ENCODE measurements at places on chromosomes 13 and 19. TPM values are rescaled to one million over a fixed set of nuclear protein-coding genes. Genes with fewer than 3 reads are reported as not detected.

TUBB4A gene
- 7.3 TPM for polyA plus RNA-seq

CLC gene
- polyA plus RNA-seq: 0.85 TPM

TPGS1 gene
- 16.2 TPM for polyA plus RNA-seq

SHISA7 gene
- 1.1 TPM for polyA plus RNA-seq

COL5A3 gene
- 5.6 TPM for polyA plus RNA-seq

DNA sequence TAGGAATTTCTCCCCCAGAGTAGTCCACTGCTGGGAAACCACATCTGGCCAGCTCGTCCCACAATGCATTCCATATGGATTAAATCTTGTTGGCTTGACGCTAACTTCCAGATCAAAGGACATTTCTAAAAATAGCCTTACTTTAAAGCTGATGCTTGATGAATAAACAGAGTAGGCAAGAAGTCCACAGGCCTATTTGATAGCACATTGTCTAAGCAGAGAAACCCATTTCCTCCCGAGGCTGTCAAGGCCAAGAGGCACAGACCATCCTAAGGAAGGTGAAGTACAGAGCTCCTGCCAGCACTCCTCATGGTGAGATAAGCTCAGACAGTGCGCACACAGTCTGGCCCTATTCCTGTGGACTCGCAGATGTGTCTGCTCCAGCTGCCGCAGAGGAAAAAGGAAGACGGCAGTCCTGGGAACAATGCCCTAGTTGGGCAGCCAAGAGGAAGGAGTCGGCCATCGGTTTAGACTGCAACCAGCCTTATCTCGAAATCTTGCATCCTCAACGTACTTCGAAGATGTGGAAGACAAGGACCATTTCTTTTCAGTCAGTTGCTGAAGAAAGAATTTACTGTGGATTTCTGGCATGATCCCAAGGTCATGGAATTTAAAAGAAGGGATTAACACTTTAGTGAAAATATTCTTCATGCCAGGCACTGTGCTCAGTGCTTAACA, 156.8 kb downstream of the RGCC start:
- peaks cover 36% of the 10 kb centered on the region for H3K36me3 ChIP-seq
- no peak overlapping the region for H3K4me3 ChIP-seq
- peak; percentile 13 for DNase-seq

ZNF578 gene
- polyA plus RNA-seq: 2.6 TPM

DNA sequence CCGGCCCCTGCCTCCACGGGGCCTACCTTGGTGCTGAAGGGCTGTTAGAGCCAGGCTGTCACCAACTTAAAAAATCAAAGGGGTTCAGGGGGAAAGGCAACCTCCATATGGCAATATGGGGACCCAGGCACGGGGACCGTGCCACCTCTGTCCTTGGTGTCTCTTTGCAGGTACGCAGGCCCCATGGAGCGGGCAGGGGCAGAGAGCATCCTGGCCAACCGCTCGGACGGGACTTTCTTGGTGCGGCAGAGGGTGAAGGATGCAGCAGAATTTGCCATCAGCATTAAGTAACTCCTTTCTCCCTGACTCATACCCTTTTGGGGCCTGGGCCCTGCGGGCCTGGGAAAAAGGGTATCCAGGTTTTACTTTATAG, 39.6 kb upstream of the ADGRE1 start:
- no peaks in the 10 kb centered on the region for H3K27me3 ChIP-seq
- H3K27ac ChIP-seq: no peak overlapping the region
- no peaks in the 10 kb centered on the region for H3K36me3 ChIP-seq
- DNase-seq: no peak
- no peaks in the 10 kb centered on the region for H3K4me1 ChIP-seq
- H3K4me3 ChIP-seq: no peak overlapping the region

ZNF888 gene
- 9.3 TPM for polyA plus RNA-seq
